ENCODE measurements at places on chromosomes 3 and 15.

GRCh38 chr3:152909180-152909883 is 74.4 kb downstream of the P2RY1 start:
- no peak for DNase-seq

DNA sequence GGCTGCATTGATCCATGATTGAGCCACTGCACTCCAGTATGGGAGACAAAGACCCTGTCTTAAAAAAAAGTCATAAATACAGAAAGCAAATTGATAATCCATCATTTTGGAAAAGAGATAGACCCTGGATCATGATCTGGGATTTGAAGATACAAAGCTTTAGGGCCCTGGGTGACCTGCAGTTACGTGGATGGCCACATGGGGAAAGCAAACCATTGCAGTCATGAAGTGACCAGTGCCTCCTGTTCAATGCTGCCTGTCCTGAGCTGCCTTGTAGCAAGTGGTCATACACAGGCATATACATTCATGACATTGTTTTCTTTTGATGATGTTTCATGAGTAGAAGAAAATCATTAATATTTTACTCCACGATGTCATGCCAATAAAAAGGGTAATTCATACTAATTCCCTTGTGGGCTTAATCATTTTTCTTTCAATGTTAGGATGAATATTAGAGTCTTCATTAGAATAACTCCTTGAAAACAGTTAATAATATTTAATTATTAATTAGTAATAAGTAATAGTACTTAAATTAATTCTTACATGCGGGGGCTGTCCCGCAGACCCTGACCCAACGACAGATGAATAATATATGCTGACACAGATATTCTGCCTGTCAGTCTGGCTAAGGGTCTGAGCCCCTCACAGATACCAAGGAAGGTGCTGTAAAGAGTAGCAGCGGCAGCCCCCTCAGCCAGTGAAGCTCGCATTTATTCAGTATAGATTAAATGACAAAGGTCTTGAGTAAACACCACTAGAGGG is 109.0 kb upstream of the UNC13C start:
- no peak for DNase-seq

DNA sequence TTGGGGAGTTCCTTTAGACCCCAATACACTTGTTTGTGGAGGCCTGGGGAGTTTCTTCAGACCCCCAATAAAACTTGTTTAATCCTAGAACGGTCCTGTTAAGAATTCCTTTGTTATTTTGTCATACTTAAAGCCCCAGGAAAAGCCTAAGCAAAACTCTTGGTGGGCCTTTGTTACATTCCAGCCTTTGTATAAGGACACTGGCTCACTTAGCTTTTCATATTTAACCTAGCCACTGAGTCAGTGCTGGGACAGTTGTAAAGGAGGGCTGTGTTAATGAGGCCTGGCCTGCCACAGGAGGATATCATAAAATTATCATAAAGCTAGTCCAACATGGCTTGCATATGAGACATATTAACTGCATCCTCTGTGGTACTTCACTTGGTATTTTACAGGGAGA is 760.1 kb downstream of the ZNF385D start:
- DNase-seq, result no peak

GRCh38 chr3:36648241-36649034 is 115.9 kb downstream of the DCLK3 start:
- DNase-seq, result no peak

GRCh38 chr3:49058011-49058410 is 28.8 kb upstream of the IMPDH2 start:
- no peak for DNase-seq

Measured in HepG2 (cell line).